ENCODE measurements at places on chromosomes 4 and X. TPM values are rescaled to one million over a fixed set of nuclear protein-coding genes. Genes with fewer than 3 reads are reported as not detected.

The SPANXB1 gene
- not detected for total RNA-seq

- no peaks in the 10 kb centered on the region for H3K27me3 ChIP-seq
- no peaks in the 10 kb centered on the region for H3K4me1 ChIP-seq
- no peak for DNase-seq
- H3K4me3 ChIP-seq, result no peak overlapping the region
- H3K36me3 ChIP-seq, result no peaks in the 10 kb centered on the region
Measured at GRCh38 chr4:142719854-142720541, 126.1 kb downstream of the INPP4B start.

- peaks cover 3% of the 10 kb centered on the region for H3K4me1 ChIP-seq
- no peak overlapping the region for H3K27ac ChIP-seq
- no peaks in the 10 kb centered on the region for H3K36me3 ChIP-seq
- no peaks in the 10 kb centered on the region for H3K27me3 ChIP-seq
- H3K4me3 ChIP-seq, result no peak overlapping the region
Measured at GRCh38 chr4:110359076-110359475, 116.9 kb upstream of the ENPEP start.

GRCh38 chrX:55758033-55758432 is 40.5 kb downstream of the RRAGB start:
- DNase-seq, result no peak
- no peaks in the 10 kb centered on the region for H3K27me3 ChIP-seq
- H3K36me3 ChIP-seq, result peaks cover 6% of the 10 kb centered on the region

The CSN1S1 gene
- total RNA-seq, result not detected

GRCh38 chr4:102598086-102598761 is 97.1 kb downstream of the NFKB1 start:
- H3K4me1 ChIP-seq, result no peaks in the 10 kb centered on the region
- H3K27ac ChIP-seq, result no peak overlapping the region
- no peak overlapping the region for H3K4me3 ChIP-seq
- no peaks in the 10 kb centered on the region for H3K27me3 ChIP-seq
- DNase-seq, result no peak

DNA sequence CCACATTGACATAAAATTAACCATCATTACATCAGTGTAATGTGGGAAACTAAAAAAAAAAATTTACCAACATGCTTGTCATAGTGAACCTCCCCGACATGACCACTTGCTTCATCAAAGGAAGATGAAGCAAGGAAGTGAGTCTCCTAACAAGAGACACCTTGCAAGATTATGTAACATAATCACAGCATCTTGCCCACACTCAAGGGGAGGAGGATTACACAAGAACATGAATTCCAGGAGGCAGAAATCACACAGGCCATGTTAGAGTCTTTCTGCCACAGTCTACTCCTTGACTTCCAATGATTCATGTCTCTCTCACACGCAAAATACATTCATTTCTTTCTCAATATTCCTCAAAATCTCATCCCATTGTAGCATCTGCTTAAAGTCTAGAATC is 93.3 kb downstream of the AKAP4 start:
- no peak overlapping the region for H3K4me3 ChIP-seq
- H3K36me3 ChIP-seq, result no peaks in the 10 kb centered on the region
- H3K27ac ChIP-seq, result no peak overlapping the region
- DNase-seq, result no peak

The TEC gene
- 0.37 TPM for total RNA-seq

GRCh38 chr4:88144866-88145300 is 13.6 kb downstream of the ABCG2 start:
- DNase-seq, result no peak
- H3K4me1 ChIP-seq, result no peaks in the 10 kb centered on the region
- no peaks in the 10 kb centered on the region for H3K27me3 ChIP-seq
- H3K4me3 ChIP-seq, result no peak overlapping the region

The IQSEC2 gene
- 1.6 TPM for total RNA-seq
